ENCODE measurements at places on chromosomes 7 and 10. TPM values are rescaled to one million over a fixed set of nuclear protein-coding genes. Genes with fewer than 3 reads are reported as not detected.

AVL9 gene
- total RNA-seq: 21.5 TPM

C10orf62 gene
- total RNA-seq: not detected

H2BK1 gene
- total RNA-seq: not detected

CDC14C gene
- total RNA-seq: not detected

ADCY1 gene
- total RNA-seq: under 0.01 TPM

GRCh38 chr7:124662937-124663336, 102.7 kb downstream of the GPR37 start:
- no peak for DNase-seq

- DNase-seq: no peak
Observed at GRCh38 chr10:50993771-50994251, 80.5 kb upstream of the PRKG1 start.

- no peak for DNase-seq
Observed at GRCh38 chr7:34075523-34076370, 170.4 kb downstream of the BMPER start.

DNA sequence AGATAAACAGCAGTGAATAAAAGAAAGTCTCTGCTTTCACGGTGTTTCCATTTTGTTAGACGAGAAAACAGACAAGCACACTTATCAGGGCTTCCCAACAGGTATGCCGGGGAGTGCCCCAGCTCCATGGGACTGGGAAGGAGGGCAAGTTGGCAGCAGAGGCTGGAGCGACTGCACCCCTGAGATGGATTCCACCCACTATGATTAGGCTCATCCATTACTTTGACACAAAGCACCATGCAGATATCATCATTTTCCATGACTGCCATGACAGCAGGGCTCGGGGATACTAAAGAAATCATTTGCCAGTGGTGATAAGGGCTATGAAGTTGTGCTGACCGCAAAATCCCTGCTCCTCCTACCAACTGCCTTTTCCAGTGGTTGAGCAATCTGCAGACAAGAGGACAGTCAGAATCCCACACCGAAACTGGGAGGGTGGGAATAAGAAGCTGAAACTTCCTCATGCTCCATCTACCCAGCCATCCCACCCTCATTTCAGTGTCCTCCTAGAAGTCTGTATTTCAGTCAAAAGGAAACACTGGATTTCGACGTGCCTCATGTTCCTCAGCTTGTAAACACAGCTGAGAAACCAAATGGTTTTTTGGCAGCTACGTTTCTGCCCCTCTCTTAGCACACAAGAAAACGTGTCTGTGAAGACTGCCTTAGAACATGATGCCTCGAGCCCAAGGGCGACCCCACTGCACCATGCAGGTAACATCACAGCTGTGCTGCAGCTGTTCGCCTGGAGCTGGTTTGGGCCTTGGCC, 15.5 kb downstream of the CREB3L2 start:
- no peak for DNase-seq

- no peak for DNase-seq
Observed at GRCh38 chr7:20684581-20684980, 69.1 kb downstream of the ABCB5 start.

- DNase-seq: no peak
Observed at GRCh38 chr10:101062232-101063049, 652 bp downstream of the KAZALD1 start.

- no peak for DNase-seq
Observed at GRCh38 chr7:48112401-48113165, 23.5 kb downstream of the UPP1 start.

Data from hematopoietic multipotent progenitor cell (in vitro differentiated cells).